Activated T-cell treated with anti-CD3 and anti-CD28 coated beads, Interleukin-2, amount 50 U/mL, for 48 hours (primary cell): ENCODE measurements at places on chromosomes 4 and X.

DNA sequence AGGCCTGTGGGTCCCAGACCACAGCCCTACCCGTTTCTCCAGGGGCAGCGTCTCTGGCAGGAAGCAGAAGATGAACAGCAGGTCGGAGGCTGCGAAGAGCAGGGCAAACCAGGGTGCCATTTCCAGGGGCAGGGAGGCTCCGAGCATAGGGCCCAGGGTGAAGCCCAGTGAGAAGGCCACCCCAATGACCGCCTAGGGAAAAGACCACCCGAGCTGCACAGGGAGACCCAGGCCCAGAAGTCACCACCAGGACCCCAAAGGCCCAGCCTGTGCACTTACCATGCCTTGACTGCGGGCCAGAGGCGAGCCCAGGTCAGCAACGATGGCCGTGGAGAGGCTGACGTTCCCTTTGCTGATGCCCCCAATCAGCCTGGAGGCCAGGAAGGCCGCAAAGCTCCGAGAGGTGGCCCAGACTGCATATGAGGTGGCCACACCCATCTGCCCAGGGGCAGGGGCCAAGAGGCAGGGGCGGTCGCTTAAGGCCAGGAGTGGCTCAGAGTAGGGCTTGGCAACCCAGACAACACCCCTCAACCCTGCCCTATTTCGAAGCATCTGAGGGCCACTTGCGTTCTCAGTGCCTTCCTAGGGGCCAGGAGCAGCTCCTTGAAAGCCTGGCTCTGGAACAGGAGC lies 30.8 kb downstream of the NOP14 start:
- no peak for DNase-seq

DNA sequence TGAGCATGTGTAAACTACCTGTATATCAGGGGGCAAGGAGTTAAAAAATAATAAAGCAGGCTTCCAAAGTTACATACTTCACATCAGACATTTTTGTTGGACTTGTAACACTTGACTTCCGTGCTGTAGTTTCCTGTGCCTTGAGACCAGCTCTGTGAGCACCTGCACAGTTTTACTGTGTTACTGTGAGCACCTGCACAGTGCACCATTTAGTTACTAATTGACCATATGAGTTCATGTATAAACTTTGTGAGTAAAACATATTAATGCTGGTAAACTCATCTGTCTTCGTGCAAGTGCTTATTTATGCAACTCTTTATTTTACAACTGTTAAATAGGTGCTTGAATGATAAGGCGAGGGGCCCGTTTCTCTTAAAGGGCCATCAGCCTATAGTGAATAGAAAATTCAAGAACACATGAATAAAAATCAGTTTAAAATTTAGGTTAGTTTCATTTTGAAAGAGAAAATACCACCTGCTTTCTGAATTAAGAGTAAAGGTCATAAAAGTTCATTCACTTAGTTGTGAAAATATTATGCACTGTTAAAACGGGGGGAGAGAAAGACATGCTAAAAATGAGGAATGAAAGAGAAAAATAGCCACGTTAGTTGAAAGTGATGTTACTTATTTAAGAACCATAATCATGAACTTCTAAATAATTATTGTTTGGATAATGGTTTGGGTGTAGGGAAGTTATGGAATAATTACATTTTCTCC lies 42.4 kb downstream of the USP9X start:
- DNase-seq: no peak

GRCh38 chr4:164880489-164881262 lies 3.7 kb downstream of the APELA start:
- DNase-seq: no peak

DNA sequence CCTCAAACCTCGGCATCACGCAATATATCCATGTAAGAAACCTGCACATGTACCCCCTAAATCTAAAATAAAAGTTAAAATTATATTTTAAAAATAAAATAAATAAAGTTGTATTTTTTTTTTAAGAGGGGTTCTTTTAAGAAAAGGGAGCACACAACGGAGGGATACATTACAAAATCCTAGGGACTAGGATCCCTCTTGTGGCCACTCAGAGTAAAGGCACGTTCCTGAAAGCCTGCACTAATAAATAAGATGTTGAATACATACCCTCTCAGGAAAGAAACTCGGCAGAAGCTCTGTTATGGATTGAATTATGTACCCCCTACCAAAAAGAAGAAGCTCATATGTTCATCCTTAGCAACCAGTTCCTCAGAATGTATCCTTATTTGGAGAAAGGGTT lies 50.9 kb upstream of the PRDX4 start:
- no peak for DNase-seq

GRCh38 chrX:49000636-49001035 lies 1.4 kb downstream of the GRIPAP1 start:
- DNase-seq: no peak

DNA sequence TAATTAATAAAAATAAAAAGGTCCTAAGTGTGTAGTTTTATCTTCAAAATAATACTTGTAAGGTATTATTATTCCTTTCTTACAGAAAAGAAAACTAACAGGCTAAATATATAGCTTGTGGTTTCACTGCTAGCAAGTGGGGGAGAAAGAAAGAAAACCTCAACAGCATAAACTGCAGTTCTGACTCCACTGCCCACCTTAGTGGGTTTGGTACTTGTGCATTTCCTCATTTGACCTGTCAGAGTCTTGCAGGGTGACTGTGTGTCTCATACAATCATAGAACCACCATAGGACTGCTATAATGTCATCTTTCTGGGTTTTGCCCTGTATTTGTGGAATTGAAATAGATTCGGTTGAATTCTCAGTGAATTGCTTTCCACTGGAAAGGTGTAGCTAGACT lies 94.7 kb upstream of the PUDP start:
- DNase-seq: no peak

GRCh38 chr4:69362351-69362750 lies 82.1 kb downstream of the UGT2B28 start:
- DNase-seq: no peak

DNA sequence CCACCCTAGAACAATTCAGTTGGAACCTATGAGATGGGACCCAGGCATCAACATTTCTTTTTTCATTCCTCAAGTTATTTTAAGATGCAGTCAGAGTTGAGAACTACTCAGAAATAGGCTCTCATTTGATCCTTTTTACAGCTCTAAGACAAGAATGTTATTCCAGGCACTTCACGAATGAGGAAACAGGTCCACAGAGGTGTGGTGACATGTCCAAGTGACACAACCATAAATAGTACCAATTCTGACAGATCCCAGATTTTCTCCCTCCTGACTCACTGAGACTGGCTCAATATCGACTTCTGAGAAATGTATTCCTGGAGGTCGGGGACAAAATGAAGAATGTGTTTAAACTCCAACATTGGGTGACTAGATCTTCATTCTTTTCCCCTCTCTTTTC lies 11.1 kb downstream of the TCEANC start:
- no peak for DNase-seq
